ENCODE measurements at places on chromosomes 5 and 9.

GRCh38 chr9:136779808-136780207 lies 11.3 kb upstream of the TMEM141 start:
- no peak for DNase-seq

DNA sequence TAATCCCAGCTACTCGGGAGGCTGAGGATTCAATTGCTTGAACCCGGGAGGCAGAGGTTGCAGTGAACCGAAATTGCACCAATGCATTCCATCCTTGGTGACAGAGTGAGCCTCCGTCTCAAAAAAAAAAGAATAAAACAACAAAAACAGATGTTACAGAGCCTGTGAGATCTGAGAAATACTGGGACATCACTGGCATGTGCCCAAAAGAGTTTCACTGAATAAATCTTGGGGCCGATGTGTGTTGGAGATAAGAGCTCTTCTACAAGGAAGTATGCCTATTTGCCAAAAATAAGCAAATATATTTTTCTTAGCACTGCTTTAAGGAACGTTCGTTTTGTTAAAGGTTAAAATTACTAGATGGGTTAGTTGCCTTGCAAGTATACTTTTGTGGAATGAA lies 55.1 kb downstream of the KIAA1958 start:
- no peak for DNase-seq

GRCh38 chr9:9924376-9924775 lies 688.4 kb downstream of the PTPRD start:
- no peak for DNase-seq

GRCh38 chr5:178241231-178241663 lies 8.6 kb upstream of the PHYKPL start:
- no peak for DNase-seq

- no peak for DNase-seq
Observed at GRCh38 chr5:157382996-157383800, 76.8 kb upstream of the NIPAL4 start.

- peak; percentile 70 for DNase-seq
Observed at GRCh38 chr5:59188419-59189225, 605.7 kb downstream of the RAB3C start.

- peak; percentile 26 for DNase-seq
Observed at GRCh38 chr5:14745753-14746152, 81.2 kb downstream of the OTULIN start.

GRCh38 chr5:150619359-150620230 lies 20.9 kb upstream of the SYNPO start:
- DNase-seq: no peak

GRCh38 chr9:87606841-87607521 lies 109.3 kb downstream of the DAPK1 start:
- no peak for DNase-seq

DNA sequence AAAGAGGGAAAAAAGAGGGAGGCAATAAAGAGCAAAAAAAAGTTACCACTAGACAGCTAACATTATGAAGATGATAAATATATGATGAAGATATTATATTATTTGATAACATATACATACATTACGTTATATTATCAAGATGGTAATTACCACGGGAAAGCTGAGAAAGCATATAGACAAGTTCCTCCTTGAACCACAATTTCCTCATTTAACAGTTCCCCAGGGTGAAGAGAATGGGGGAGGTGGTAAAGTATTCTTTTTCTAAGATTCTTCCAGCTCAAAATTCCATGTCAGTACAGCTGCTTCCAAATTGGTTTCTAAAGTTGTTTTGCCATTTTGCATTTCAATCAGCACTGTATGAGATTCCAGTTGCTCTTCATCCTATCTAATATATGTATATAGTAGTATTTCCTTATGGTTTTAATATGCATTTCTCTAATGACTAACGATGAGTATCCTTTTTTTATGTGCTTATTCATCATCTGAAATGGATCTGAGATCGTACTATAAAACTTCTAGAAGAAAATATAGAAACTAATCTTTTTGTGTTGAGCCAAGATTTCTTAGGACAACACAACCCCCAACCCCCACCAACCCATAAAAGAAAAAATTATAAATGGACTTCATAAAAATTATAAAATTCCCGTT lies 49.5 kb upstream of the C9orf72 start:
- DNase-seq: no peak

GRCh38 chr5:14462681-14463080 lies 118.9 kb upstream of the OTULINL start:
- no peak for DNase-seq

DNA sequence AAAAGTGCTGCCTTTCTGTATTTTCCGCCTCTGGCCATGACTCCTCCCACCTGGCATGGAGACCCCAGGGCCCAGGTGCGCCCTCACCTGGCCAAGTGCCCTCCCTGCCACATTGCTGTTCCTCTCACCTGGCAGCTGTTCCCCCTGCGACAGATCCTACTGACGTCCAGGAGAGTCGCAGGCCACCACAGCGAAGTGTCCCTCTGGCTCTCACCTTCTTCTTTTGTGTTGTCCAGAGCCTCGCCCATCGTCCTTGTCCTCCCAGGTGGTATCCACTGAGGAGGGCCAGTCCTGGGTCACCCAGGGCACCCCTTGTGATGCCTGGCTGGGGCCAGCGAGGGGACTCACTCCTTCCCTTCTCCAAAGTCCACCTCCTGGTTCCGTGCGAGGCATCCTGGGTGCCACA lies 2.6 kb downstream of the NKD2 start:
- peak; percentile 34 for DNase-seq

DNA sequence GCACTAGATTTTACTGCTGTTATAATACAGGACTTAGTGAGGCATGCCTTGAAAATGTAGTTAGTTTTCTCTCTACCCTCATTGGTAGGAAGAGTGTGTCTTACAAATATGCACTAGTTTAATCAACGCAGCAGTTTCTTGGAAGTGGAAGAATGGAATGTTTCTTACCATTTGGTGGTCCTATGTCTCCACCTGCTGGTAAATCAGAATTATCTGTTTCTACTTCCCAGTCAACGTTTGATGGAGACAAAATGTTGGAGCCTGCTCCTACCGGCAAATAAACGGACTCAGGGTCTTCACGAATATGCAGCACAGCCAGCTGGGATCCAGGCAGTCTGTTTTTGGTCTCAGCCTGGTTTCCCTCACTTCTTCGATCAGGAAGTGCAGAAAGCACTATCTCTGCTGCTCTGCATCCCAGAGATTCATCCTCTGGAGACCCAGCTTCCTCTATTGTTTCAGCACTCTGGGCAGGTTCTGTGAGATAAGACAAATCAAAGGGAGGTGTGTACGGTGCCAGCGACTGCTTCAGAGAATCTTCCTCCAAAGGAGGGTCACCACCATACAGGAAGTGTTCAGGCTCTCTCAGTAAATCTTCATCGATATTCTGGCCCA lies 59.5 kb upstream of the PCA3 start:
- peak; percentile 60 for DNase-seq

DNA sequence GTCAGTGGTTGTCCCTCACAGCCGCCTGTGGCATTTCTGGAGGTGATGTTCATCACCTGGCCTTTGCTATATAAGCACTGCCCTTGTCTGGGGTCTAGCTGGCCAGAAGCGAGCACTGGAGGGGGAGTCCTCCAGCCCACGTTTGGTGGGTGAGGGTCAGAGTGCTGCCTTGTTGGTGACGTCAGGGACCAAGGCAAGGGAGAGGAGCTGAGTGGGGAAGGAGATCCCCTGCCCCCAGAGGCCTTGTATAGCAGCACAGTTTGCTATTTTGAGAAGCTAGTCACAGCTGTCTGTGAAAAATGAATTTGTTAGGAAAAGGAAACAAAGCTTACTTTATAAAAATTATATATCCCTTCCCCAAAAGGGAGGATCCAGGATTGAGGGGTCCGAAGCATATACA lies 49.8 kb downstream of the SYK start:
- no peak for DNase-seq

GRCh38 chr5:135116160-135116561 lies 82.1 kb upstream of the PITX1 start:
- DNase-seq: no peak

DNA sequence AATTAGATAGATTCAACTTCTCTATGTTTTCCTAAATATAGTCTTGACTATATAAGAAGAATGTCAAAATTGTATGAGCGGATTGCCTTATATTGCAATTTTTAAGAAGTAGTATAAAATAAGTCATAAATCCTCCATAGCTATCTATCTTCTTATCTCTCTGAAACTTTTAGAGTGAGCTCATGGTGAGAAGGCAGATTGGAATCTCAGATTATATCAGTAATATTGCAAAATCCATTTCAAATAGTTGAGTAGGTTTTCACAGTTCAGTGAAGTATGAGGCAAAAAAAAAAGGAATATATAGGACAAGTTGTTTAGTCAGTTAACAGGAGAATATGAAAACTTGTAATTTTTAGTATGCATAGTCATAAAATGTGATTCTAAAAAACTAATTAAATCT lies 156.4 kb downstream of the FAM174A start:
- no peak for DNase-seq

- no peak for DNase-seq
Observed at GRCh38 chr9:113536483-113537228, 73.1 kb downstream of the RGS3 start.

GRCh38 chr5:68440651-68441050 lies 225.1 kb downstream of the PIK3R1 start:
- no peak for DNase-seq
